OCI-M1 (cell line): ENCODE measurements at places on chromosomes 7 and 10.

GRCh38 chr7:92748495-92748894 lies 87.9 kb downstream of the CDK6 start:
- DNase-seq, result no peak

DNA sequence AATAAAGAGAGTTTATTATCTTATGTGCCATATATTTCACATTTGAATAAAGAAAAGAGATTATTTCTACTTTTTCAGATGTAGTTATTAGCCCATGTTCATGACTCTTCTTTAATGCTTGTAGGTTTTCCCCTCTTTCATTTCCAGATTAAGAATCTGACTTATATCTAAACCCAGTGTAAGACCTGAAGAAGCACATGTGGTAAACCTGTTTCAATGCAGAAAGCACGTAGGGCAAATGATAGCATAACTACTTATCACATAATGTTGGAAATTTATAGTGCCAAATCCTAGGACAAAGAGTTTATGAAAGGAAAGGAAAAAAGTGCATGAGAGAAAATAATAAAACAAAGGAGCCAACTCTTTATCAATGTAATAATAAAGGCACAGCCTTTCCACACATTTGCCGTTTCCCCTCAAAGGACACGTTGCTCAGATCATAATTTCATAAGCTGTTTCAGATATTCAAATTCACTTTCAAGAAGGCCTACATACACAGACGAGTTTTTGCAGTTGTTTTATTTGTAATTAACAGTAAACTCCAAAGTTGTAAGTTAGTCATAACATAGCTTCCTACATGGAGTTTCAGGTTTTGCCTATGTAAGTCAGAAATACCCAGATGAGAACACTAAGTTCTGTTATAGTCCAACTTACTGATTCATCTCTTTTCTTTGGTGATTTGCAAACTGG lies 88.8 kb upstream of the MDFIC start:
- DNase-seq, result no peak

DNA sequence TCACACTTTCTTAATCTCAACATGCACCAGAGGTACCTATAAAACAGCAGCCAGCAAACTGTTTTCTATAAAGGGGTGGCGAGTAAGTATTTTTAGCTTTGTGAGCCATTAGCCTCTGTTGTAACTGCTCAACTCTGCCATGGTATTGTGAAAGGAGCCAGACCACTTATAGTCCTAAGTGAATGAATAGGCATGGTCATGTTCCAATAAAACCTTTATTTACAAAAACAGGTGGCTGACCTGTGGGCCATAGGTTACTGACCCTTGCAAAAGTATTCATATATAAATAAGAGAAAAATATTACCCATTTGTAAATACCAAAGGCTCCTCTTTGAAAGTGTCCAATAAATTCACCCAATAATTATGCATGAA lies 50.3 kb downstream of the ICA1 start:
- DNase-seq, result no peak

DNA sequence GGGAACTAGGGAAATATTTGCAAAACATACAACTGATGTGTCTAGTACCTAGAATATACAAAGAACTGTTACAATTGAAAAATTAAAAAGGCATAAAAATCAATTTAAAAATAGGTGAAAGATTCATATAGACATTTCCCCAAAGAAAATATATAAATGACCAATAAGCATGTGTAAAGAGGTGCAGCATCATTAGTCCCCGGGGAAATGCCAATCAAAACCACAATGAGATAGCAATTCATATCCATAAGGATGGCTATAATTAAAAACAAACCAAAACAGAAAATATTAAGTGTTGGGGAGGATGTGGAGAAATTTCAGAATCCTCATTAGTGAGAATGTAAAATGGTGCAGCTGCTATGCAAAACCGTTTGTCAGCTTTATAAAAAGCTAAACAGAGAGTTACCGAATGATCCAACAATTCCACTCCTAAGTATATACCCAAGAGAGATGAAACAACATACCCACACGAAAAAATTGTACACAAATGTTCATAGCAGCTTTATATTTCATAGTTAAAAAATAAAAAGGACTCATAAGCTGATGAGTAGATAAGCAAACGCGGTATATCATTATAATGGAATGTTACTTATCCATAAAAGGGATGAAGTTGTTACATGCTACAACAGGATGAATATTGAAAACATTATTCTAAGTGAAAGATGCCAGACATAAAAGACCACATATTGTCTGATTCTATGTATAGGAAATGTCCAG lies 210.1 kb upstream of the INHBA start:
- DNase-seq, result no peak

DNA sequence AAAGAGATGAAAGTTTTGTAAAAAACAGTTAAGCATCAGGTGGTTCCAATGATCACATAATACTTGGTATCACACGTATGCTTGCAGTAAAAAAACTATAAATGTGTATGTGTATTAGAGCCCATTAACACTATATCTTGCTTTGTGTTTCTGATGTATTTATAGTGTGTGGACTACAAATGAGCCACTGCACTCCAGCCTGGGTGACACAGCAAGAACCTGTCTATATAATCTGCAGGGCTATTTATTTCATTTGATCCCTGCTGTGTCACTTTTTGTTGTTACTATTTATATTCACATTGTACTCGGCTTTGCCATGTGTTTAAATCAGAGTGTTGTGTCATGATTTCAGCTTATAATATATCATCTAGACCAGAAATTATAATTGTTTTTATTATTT lies 487.8 kb upstream of the TEX47 start:
- DNase-seq, result no peak

DNA sequence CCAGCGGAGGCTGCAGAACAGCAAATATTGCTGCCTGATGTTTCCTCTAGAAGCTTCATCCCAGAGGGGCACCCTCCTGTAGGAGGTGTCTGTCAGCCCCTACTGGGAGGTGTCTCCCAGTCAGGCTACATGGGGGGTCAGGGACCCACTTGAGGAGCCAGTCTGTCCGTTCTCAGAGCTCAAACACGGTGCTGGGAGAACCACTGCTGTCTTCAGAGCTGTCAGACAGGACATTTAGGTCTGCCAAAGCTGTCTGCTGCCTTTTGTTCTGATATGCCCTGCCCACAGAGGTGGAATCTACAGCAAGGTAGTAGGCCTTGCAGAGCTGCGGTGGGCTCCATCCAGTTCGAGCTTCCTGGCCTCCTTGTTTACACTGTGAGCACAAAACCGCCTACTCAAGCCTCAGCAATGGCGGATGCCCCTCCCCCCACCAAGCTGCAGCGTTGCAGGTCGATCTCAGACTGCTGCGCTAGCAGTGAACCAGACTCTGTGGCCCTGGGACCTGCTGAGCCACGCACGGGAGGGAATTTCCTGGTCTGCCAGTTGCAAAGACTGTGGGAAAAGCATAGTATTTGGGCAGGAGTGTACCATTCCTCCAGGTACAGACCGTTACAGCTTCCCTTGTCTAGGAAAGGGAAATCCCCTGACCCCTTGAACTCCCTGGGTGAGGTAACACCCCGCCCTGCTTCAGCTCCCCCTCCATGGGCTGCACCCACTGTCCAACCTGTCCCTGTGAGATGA lies 17.7 kb upstream of the MINDY3 start:
- DNase-seq, result no peak

DNA sequence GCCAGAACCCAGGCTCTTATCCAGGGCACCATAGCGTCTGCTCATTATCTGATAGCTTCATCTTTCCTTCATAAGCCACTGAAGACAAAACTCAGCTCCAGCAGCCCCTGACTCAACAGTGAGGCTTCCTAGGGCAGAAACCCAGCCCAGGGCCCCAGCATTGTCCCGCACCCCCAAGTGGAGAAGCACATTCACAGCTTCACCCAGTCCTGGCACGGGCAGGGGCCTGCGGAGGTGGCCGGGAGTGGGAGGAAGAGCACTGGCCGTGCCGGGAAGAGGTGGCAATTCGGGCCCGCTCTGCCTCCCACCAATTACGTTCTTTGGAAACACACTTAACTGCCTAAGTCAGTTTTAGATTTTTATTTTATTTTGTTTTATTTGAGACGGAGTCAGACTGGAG lies 10.3 kb upstream of the CALML5 start:
- peak; percentile 16 for DNase-seq

DNA sequence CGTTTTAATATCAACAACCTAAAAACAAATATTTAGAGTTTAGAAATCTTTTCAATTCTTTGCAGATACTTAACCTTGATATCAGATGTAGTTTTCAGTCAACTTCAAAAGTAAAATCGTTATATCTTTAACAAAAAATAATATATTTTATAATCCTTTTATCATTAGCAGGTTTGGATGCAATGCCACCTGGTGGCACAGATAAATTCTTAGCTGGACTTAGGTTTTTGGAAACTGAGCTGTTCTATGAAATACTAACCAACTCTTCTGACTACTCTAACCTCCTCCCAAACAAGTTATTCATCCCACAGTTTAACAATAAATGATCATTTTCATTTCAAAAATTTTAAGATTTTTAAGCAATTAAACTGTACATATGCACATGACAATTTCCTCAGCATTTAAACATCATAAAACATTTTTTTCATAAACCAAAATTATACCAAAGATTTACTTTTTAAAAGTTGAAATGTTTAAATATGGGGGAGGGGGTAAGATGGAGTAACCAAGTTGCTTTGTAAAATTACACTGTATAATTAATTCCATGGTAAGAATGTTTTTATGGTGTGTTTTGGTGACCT lies 56.9 kb downstream of the HIBADH start:
- peak; percentile 56 for DNase-seq

- DNase-seq, result no peak
Observed at GRCh38 chr7:89998554-89998953, 155.7 kb upstream of the STEAP1 start.

DNA sequence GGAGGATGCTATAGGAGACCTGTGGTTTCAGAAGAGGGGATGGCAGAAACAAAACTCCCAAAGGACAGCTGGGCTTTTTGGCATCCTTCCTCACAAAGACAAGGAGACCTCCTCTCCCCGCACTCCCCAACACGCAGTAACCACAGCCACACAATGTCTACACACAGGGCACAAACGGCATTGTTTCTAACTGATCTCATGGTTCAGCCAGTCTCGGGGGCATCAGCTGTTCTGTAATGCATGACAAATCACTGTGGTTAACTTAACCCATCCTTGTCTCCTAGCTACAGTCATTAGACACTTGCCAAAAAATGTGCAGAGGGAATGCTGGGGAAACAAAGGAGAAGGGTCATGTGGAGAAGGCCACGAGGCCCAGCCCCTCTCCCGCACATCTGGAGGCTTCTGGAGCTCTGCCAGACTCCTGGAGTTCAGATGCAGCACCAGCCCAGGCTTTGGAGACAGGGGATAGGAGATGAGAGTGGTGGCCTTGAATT lies 7.6 kb upstream of the ADAMTS14 start:
- DNase-seq, result peak; percentile 72

- peak; percentile 40 for DNase-seq
Observed at GRCh38 chr7:96093435-96093834, 228.5 kb downstream of the SLC25A13 start.

GRCh38 chr7:99740573-99741440 lies 5.8 kb upstream of the CYP3A7 start:
- DNase-seq, result peak; percentile 49

DNA sequence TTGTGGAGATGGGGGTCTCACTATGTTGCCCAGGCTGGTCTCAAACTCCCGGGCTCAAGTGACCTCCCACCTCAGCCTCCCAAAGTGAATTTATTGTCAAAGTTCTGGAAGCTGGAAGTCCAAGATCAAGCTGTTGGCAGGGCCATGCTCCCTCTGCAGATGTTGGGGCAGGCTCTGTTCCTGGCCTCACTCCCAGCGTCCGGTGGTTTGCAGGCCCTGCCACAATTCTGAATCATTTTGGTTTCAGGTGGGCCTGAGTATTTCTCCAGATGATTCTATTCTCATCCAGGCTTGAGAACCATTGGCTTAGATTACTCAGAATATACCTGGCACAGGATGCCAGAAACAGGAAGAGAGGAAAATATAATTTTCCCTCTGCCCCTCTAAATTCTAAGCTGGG lies 737.4 kb downstream of the TNS3 start:
- no peak for DNase-seq

- peak; percentile 35 for DNase-seq
Observed at GRCh38 chr7:134448356-134449229, 10.3 kb downstream of the AKR1B1 start.

DNA sequence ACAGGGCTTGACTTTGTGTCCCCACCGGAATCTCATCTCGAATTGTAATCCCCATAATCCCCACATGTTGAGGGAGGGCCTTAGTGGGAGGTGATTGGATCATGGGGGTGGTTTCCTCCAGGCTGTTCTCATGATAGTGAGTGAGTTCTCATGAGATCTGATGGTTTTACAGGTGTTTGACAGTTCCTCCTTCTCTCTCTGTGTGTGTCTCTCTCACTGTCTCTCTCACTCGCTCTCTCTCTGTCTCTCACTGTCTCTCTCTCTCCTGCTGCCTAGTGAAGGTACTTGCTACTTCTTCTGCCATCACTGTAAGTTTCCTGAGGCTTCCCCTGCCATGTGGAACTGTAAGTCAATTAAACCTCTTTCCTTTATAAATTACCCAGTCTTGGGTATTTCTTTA lies 289.8 kb upstream of the HABP2 start:
- DNase-seq, result no peak

DNA sequence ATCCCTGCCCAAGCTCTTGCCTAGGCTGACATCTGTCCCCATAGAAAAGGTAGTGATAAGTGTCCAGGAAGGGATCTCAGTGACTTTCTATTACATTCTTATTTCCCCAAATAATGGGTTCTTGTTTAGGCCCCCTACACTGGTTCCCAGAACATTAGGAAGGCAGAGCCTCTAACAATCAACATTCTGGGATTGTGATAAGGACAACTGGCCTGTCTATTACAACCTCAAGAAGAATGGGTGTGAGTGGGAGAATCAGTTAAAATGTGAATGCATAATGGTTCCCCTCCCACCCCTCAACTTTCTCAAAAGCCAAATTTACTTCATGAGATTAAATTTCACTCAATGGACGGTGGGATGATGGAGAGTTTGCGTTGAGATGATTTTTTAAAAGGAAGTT lies 6.4 kb upstream of the ANKRD1 start:
- no peak for DNase-seq

DNA sequence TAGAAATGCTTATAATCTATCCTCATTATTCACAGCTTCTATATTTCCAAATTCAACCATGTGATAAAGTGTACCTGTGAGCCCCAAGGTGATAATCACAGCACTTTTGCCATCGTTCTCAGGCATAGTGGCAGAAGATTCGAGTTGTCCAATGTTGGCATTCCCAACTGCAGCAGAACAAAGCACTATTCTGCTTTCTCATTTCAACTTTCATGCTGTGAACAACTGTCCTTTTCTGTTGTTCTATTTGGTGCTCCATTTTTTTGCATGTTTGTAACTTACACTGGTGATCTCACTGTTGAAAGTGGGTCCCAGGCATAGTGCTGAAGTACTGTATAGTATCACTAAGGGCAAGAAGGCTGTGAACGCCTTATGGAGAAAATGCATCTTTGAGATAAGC lies 438.2 kb downstream of the PAXIP1 start:
- DNase-seq, result no peak

DNA sequence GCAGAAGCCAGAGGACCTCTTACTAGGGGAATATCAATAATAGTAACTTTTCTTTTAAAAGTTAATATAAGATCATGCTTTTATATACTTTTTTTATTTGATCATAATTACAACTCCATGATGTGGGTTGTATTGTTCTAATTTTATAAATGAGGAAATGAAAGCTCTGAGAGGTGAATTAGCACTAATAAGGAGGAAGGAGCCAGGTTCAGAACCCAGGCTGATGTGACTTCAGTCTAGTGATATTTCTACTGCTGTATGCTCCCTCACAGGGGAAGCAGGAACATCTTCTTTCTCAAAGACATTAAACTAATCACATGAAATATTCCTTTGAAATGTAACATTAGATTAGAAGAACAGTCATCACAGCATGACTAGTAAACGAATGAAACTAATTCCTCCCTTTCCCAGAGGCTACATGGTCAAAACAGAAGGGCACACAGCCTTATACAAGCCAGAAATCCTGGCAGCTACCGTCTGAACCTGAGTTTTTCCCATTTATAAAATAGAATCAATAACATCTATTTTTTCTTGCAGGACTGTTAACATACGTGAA lies 81.4 kb upstream of the GJD4 start:
- no peak for DNase-seq
